ENCODE measurements at places on chromosomes 2 and 18.

DNA sequence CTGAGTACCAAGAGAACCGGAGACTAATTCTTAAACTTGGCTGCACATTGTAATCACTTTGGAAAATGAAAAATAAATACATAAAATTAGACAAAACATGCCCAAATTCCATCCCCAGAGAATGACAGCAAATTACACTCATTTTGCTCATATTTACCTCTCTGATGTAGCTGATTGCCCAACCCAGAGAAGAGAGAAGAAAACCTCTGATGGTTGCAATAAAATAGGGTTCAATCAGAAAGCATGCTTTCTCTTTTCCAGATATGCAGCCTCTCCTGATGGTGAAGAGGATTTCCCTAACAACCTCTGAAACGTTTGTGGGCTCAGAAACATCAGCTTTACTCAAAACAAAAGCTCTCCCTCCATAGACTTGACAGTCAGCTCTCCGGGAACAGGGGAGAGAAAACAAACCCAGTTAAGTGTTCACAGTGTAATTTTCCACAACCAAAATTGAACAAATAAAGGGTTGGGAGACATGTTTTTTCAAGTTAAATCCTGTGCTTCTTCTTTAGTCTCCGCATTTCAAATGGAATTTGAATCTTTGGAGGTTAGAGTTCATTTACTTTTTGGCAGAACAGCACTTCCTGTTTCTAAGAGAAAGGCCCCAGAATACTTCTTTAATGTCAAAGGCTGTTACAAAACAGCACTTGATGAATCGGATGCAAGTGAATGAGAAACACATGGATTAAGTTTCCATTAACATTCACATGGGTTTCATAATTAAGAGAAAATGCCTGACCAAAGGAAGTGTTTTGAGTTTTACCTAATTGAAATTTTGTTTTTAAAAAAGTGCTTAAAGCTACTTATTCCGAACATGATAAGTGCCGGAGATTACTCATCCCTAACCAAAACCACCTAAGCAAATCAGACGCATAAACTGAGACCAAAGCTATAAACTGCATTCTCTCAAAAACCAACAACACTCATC is 570.1 kb upstream of the SYT4 start:
- no peak overlapping the region for H3K4me3 ChIP-seq
- H3K27me3 ChIP-seq, result no peaks in the 10 kb centered on the region
- no peaks in the 10 kb centered on the region for H3K36me3 ChIP-seq
- H3K27ac ChIP-seq, result no peak overlapping the region
- no peak for DNase-seq

GRCh38 chr2:53130441-53130943 is 637.1 kb upstream of the CHAC2 start:
- no peak overlapping the region for H3K27ac ChIP-seq
- H3K36me3 ChIP-seq, result no peaks in the 10 kb centered on the region
- DNase-seq, result no peak
- no peak overlapping the region for H3K4me3 ChIP-seq

DNA sequence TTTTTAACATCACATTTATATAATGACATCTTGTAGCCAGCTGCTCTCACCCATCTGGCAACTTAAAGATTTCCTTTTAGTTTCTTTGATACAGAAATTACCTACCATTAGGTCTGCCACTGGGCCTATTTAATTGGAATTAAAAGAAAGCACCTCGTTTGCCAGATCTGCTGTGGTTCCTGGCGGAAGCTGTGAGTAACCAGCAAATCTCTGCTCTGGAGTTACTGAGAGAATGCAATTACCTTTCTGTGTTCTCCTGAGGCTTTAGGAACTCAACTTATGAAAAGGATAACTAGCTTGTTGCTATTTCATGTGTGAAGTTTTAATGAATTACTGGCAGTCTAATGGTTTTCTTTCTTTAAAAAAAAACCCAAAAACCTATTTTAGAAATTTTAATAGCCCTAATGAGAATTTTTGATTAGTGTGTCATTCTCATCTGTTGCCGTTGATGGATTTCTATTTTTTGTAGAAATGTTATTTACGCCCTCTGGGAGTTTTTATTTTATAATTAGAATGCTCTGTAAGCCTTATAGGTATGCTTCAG is 69.7 kb upstream of the LYPD6B start:
- DNase-seq, result no peak
- no peak overlapping the region for H3K27ac ChIP-seq
- peaks cover 10% of the 10 kb centered on the region for H3K4me1 ChIP-seq
- H3K36me3 ChIP-seq, result no peaks in the 10 kb centered on the region
- no peak overlapping the region for H3K4me3 ChIP-seq

DNA sequence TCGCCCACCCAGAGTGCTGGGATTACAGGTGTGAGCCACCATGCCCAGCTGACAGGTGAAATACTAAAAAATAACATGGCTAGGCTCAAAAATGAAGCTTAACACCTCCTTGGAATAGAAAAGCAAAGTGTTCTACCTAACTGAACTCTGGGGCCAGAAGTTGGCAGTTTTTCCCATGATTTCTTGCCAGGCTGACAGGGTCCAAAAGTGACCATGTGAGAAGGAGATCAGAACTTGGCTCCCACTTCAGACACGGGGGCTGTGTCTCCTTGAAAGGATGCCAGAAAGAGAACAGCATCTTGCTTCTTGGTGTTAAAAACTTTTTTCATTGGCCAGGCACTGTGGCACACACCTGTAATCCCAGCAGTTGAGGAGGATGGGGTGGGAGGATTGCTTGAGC is 47.0 kb downstream of the BMPR2 start:
- H3K27ac ChIP-seq, result no peak overlapping the region
- H3K4me3 ChIP-seq, result no peak overlapping the region
- no peaks in the 10 kb centered on the region for H3K4me1 ChIP-seq
- H3K27me3 ChIP-seq, result no peaks in the 10 kb centered on the region

DNA sequence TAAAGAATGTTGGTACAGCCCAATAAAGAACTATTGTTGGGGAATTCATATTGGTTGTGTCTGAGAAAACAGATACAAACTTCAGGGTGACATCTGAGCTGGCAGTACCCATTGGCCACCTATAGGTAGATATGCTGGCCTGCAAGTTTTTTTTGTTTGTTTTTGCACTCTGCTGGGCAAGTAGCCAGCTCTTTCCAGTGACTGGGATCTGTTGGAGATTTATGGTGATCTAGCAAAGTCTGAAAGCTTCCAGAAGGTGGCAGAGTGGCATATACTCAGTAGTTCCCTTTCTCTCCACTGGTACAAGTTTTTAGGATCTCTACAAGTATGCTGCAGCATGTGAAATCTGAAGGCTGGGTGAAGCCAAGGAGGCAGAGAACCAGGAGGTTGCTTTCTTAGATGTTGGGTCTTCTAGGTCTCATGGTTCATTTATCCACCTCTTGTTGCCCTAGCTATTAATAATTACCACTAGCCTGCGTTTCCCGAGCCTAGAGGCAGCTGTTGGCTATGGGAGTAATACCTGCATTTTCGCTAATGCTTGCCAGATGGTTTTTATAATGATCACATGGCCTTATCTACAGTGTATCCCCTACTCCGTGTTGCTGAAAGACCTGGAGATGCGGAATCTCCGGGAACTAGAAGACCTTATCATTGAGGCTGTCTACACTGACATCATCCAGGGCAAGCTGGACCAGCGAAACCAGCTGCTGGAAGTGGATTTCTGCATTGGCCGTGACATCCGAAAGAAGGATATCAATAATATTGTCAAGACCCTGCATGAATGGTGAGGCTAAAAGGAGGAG is 9.5 kb downstream of the COPS7B start:
- DNase-seq, result no peak
- H3K27me3 ChIP-seq, result no peaks in the 10 kb centered on the region
- H3K4me3 ChIP-seq, result no peak overlapping the region
- H3K4me1 ChIP-seq, result no peaks in the 10 kb centered on the region
- H3K27ac ChIP-seq, result no peak overlapping the region

DNA sequence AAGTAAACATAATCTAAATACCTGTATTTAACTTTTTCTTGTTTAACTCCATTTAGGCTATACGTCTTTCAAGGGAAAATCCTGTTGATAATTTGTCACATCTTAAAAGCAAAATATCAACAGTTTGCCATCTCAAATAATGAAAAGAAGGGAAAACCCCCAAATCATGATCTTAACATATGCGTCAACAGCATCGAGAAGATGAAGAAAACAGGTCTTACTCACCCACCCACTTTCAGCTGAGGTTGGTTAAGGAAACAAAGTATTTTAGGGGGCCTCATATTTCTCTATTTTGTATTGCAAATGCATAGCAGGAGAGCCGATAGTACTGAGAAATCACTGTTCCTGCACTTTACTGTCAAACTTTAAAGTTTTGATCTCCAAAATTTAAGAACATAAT is 143.1 kb upstream of the COPS8 start:
- no peak overlapping the region for H3K4me3 ChIP-seq
- H3K27ac ChIP-seq, result no peak overlapping the region
- no peak for DNase-seq
- H3K36me3 ChIP-seq, result no peaks in the 10 kb centered on the region

- peaks cover 7% of the 10 kb centered on the region for H3K27me3 ChIP-seq
- no peak for DNase-seq
- no peak overlapping the region for H3K4me3 ChIP-seq
Observed at GRCh38 chr18:37570336-37570930, 4.8 kb upstream of the CELF4 start.

DNA sequence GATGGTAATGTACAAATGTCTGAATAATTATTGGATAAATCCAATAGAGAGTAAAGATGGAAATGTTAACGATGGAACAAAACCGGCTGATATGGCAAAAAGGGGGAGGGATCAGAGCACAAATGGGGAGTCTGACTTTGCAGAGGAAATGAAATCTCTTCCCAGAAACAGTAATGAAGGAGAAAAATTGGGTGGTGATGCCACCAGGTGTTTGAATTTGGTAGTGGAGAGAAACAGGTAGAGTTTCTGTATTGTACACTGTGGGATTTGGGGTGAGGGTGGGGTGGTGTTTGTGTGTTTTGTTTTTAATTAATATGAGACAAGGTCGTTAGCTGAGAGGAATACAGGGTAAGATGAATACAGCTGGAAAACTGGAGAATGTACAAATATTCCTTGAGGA is 20.4 kb upstream of the XDH start:
- H3K36me3 ChIP-seq, result no peaks in the 10 kb centered on the region
- no peak overlapping the region for H3K4me3 ChIP-seq
- no peaks in the 10 kb centered on the region for H3K4me1 ChIP-seq

DNA sequence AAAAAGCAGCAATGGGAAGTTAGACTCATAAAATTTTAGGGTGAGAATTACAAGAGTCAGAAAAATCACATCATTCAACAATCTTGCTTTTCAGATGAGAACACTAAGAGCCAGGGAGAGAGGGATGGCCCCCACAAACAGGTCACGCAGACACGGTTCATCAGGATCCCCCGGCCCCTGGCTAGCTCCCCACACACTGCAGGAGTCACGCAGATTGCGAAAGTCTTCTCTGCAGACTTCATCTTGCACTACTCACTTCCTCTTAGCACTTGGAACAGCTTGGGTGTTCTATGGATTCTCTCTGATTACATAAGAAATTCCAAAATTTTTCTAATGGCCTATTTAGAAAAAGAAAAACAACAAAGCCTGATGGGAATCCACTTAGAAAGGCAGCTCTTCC is 21.6 kb upstream of the SULT1C2 start:
- no peaks in the 10 kb centered on the region for H3K36me3 ChIP-seq
- H3K27me3 ChIP-seq, result no peaks in the 10 kb centered on the region
- no peaks in the 10 kb centered on the region for H3K4me1 ChIP-seq
- DNase-seq, result no peak

GRCh38 chr2:237324837-237325236 is 89.1 kb downstream of the COL6A3 start:
- no peak overlapping the region for H3K4me3 ChIP-seq
- H3K4me1 ChIP-seq, result no peaks in the 10 kb centered on the region
- DNase-seq, result no peak
- H3K27me3 ChIP-seq, result no peaks in the 10 kb centered on the region
- no peaks in the 10 kb centered on the region for H3K36me3 ChIP-seq
- no peak overlapping the region for H3K27ac ChIP-seq

- no peak overlapping the region for H3K27ac ChIP-seq
- no peaks in the 10 kb centered on the region for H3K4me1 ChIP-seq
- no peak overlapping the region for H3K4me3 ChIP-seq
- no peaks in the 10 kb centered on the region for H3K36me3 ChIP-seq
- H3K27me3 ChIP-seq, result no peaks in the 10 kb centered on the region
- DNase-seq, result no peak
Observed at GRCh38 chr2:212644195-212644837, 105.7 kb upstream of the ERBB4 start.

DNA sequence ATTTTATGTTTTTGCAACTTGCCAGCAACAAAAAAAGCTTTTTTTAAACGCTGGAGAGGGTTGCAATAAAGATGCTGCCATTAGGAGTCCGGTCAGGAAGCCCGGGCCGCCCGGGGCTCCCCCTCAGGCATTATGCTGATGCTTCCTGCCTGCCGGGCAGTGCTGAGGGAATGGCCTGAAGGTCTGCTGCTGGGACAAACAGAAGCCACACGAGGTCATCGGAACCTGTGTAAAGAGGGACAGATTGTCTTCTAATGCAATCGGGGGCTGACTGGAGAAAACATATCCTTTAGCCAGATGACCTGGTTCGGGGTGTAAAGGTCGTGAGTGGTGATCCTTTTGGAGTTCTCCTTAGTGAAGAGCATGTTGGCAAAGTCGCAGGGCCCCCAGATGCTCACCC is 2.3 kb downstream of the IMPA2 start:
- no peak overlapping the region for H3K27ac ChIP-seq
- no peak overlapping the region for H3K4me3 ChIP-seq
- no peaks in the 10 kb centered on the region for H3K27me3 ChIP-seq
- H3K36me3 ChIP-seq, result no peaks in the 10 kb centered on the region
- DNase-seq, result no peak

DNA sequence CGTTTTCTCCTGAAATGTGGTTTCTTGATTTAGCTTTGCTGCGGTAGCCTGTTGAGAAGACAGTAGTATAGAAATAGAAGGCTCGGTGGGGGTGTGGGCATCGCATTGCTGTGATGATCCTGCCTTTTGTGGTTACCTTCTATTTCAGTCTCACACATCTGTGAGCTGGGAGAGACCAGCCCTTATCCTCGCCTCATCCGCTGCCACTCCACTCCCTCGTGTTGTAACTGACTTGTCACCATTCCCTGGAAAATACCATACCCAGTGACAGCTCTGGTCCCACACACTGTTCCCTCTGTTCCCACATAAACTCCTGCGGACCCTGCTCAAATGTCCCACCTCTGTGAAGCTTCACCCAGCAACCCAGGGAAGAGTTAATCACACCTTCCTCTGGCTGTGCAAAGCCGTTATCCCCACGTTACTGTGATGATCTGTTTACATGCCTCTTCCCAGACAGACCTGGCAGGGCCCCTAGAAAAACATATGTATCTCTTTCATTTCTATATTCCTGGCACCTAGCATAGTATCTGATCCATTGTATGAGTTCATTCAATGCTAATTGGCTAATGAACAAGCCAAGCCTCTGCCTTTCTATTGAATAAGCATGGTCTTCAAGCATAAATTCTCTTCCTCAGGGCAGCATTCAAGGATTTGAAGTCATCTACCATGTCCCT is 114.6 kb downstream of the MAPK4 start:
- H3K27ac ChIP-seq, result no peak overlapping the region
- H3K4me3 ChIP-seq, result no peak overlapping the region
- no peaks in the 10 kb centered on the region for H3K36me3 ChIP-seq

GRCh38 chr2:150303281-150303680 is 184.2 kb downstream of the RND3 start:
- H3K36me3 ChIP-seq, result no peaks in the 10 kb centered on the region
- DNase-seq, result no peak
- no peaks in the 10 kb centered on the region for H3K27me3 ChIP-seq
- H3K27ac ChIP-seq, result no peak overlapping the region

GRCh38 chr2:224286923-224287322 is 115.0 kb downstream of the FAM124B start:
- no peak overlapping the region for H3K4me3 ChIP-seq
- DNase-seq, result no peak
- H3K27me3 ChIP-seq, result peaks cover 3% of the 10 kb centered on the region
- no peaks in the 10 kb centered on the region for H3K36me3 ChIP-seq
- H3K27ac ChIP-seq, result no peak overlapping the region
- H3K4me1 ChIP-seq, result no peaks in the 10 kb centered on the region

Measured in natural killer cell (primary cell).